ENCODE measurements at places on chromosomes 4 and X.

DNA sequence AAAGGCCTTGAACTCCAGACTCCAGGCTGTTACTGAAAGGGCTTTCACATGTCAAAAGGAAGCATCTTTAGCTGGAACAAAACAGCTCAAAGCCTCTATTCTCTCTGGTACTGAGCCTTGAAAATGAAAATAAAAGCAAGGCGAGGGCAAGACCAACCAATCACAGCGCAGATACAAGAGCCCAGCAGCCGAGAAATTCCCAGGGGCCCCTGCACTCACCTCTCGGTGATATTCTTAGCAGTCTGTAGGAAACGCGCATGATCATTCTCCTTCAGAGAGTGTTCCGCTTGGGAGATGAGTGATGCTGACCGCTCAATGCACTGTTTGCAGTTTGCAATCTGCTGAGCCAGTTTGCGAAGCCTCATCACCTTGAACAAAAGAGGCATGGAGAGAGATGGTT, 138.1 kb downstream of the MID1 start:
- no peak for DNase-seq

GRCh38 chr4:160869899-160870298, 1293.9 kb downstream of the FSTL5 start:
- no peak for DNase-seq

- DNase-seq = no peak
These were observed 333.5 kb downstream of the BMPR1B start for GRCh38 chr4:95091272-95091671.

- no peak for DNase-seq
These were observed 268.1 kb downstream of the ANK2 start for GRCh38 chr4:113317523-113317922.
